ENCODE measurements at places on chromosomes 11 and 22.

GRCh38 chr11:130580372-130580771 is 131.9 kb downstream of the ADAMTS15 start:
- DNase-seq: peak; percentile 44

GRCh38 chr11:126257764-126258163 is 10.9 kb downstream of the SRPRA start:
- DNase-seq: peak; percentile 78

GRCh38 chr11:108316061-108316460 is 93.2 kb downstream of the ATM start:
- no peak for DNase-seq

GRCh38 chr22:49676230-49676629 is 151.4 kb downstream of the BRD1 start:
- no peak for DNase-seq

GRCh38 chr22:35622191-35622913 is 5.2 kb upstream of the MB start:
- DNase-seq: no peak

- DNase-seq: no peak
Observed at GRCh38 chr11:2540223-2540991, 95.6 kb downstream of the KCNQ1 start.

- DNase-seq: no peak
Observed at GRCh38 chr11:61534025-61534932, 25.7 kb downstream of the LRRC10B start.

DNA sequence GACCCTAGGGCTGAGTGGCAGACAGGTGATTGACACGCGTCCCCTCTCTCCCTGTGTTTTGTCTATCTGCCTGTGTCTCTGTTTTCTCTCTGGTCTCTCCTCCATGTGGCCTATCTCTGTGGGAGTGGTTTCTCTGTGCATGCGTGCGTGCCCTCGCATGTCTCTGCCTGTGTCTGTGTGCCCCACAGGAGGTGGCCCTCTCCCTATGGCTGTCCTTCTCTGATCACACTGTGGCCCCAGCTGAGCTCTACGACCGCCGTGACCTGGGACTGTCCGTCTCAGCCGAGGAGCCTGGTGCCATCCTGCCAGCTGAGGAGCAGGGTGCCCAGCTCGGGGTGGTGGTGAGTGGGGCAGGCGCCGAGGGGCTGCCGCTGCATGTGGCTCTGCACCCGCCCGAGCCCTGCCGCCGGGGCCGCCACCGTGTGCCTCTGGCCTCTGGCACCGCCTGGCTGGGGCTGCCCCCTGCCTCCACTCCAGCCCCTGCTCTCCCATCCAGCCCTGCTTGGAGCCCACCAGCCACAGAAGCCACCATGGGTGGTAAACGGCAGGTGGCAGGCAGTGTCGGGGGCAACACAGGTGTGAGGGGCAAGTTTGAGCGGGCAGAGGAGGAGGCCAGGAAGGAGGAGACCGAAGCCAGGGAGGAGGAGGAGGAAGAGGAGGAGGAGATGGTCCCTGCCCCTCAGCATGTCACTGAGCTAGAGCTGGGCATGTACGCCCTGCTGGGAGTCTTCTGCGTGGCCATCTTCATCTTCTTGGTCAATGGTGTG is 11.6 kb downstream of the TMEM132A start:
- DNase-seq: no peak

DNA sequence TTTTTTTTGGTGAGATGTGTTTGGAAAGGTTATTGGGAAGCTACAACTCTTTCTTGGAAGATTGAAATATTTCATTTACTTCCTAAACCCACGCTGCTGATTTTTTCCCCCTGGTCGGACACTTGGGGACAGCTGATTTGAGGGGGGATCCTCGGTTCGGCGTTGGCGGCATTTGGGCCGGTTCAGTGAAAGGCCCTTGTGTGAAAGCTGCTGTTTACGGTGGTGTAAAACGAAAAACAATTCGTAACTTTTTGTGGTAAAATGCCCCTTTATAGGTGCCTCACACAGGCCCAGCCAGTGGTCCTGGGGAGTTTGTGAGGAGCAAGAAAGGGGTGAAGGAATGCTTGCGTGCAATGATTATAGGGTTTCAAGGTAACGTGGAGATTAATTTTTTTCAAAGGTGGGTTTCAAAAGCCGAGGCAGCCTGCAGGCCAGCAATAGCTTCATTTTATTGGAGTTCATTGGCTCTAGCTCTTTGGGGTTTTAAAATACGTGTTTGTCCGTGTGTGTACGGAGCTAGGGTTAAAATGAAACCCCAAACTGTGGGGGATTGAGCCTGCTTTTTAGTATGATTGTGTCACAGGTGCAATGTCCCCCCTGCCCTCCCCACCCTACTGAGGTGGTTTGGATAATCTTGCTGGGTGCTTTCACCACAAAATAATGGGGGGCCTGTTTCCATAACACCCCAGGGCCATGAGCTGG is 77.2 kb upstream of the PPARA start:
- DNase-seq: no peak

GRCh38 chr11:49208006-49208721 is at the start of gene FOLH1:
TSS of gene FOLH1 (minus strand) at chr11:49208602. CDS start at chr11:49208409, 193 bp downstream.
- peak; percentile 49 for DNase-seq

- DNase-seq: no peak
Observed at GRCh38 chr11:107653076-107653475, 58.8 kb downstream of the SLN start.

DNA sequence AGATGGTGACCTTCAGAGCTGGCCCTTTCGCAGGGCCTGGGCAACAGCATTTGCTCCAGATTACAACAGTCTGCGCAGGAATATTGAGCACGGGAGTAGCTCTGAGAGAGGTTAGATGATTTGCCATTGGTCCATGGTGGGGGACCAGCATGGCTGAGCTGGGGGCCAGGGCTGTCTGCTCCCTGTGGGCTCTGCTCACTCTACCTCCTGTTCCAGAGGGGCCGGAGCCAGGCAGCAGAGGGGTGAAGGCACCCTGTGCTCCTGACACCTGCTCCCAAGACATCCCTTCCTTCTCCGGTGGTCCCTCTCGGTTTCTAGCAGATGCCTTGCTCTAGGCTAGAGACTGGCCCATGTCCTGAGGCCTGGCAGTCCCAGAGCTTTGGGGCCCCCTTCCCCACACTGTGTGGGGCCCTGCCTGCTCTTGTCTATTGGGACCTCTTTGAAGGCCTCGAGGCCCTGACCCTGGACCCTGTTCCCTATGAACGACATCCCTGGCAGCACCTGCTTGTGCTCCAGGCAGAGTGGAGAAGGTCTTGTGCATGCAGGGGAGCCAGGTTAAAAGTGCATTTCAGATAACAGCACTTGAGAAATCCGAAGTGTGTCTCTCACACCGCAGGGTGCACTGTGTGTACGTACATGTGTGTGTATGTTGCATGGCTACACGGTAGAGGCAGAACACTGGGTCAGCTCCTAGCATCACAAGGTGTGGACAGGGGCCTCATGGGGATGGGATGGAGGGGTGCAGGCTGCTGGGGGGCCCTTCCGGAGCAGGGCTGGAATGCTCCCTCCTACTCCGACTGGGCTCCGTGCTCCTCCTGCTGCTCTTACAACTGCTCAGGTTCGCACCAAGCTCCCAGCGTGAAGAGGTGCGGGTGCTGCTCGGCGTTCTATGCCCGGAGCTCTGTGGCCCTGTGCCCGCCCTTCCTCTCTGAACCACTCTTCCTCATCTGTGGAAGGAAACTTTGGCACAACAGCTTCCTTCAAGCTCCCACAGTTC is 123.3 kb upstream of the B3GAT1 start:
- DNase-seq: no peak

DNA sequence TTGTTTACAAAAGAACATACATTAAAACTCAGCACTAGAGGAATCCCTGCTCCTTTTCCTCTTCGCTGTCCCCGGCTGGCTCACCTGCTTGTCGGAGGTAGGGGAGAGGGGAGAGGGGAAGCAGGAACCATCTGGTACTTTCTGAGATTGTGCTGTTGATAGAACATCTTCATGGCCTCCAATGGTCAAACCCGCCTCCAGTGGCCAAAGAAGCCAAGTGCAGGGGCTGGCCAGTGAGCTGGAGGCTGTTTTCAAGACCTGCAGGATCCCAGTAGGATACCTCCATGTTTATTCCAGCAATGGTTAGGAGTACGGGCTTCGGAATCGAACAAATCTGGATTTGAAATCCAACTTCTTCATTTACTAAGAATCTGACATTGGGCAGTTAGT is 92.6 kb downstream of the PKNOX2 start:
- DNase-seq: no peak

GRCh38 chr11:31542862-31543261 is 33.3 kb downstream of the ELP4 start:
- no peak for DNase-seq

DNA sequence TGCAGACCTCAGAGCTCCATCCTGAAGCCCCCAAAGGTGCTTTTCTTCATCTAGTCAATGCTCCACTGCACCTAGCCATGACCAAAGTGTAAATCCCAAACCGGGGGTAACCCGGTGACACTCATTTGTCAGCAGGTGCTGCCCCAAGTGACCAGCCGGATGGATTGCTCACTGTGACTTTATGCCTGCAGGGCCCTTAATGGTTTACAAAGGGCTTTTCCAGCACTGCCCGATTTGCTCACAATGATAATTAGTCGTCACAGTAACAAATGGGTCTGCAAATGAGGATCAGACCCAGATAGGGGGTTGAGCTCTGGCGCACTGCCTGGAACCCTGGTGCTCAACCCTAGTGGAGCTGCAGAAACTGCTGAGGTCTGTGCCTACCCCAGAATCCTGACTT is 45.7 kb upstream of the CD5 start:
- DNase-seq: no peak

DNA sequence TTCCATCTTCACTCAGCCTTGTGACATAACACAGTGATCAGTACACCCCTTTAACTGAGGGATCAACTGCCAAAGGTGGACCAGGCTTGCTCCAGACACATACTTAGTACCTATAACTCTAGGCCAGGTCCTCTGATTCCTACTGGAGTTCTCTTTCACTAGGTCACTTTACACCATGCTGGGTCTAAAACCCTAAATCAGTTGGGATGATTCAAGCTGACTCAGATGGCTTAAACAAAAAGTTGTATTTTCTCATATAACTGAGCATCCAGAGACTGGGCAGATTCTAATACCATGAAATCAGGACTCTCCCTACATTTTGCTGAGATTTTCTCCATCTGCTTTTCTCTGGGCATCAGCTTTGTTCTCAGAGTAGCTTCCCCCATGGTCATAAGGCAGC is 26.0 kb upstream of the FLI1 start:
- no peak for DNase-seq

DNA sequence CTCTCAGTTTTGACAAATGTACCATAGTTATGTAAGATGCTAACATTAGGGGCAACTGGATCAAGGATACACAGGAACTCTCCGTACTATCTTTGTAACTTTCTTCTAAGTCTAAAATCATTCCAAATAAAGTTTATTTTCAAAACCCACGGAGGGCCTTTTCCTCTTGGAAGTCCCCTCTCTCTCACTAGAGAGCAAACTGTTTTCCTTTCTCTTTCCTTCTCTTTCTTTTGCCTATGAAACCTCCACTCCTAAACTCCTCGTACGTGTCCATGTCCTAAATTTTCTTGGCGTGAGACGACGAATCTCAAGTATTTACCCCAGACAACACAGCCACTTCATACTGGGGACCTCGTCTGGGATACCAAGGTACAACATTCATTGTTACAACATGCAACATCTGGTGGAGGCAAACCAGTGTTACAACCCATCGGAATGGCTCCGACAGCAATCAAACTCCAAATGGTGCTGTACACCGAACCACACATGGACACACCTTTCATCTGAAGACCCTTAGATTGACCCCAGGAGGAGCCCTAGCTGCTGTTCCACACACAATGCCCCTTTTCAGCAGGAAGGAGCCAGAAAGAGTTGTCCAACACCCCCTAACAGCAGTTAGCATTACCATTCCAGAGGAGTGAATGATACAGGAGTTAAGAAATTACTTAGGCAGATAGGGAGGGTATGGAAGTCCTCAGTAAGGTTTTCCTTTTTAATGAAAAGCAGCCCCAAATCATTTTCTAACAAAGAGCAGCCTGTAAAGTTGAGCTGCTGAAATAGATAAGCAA is 108.1 kb downstream of the SGSM3 start:
- DNase-seq: no peak

- peak; percentile 25 for DNase-seq
Observed at GRCh38 chr11:43697679-43698078, 17.1 kb downstream of the HSD17B12 start.

DNA sequence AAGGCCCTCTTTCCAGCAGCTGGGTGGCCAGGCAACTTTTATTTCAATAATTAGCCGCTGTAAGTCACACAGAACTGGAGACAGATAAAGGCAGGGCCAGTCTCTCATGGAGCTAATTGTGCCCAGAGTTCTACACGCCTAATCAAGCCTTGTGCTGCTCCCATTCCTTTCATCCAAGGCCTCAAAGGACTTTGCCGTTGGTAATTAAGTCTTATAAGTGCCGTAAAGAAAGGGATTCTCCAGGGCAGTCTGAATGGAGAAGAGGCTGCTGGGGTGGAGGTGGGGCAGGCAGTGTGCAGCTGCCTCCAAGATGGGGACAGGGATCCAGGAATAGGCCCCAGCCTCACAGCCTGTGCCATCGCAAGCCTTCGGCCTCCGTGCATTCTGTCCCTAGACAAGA is 357.9 kb downstream of the TENM4 start:
- DNase-seq: no peak

DNA sequence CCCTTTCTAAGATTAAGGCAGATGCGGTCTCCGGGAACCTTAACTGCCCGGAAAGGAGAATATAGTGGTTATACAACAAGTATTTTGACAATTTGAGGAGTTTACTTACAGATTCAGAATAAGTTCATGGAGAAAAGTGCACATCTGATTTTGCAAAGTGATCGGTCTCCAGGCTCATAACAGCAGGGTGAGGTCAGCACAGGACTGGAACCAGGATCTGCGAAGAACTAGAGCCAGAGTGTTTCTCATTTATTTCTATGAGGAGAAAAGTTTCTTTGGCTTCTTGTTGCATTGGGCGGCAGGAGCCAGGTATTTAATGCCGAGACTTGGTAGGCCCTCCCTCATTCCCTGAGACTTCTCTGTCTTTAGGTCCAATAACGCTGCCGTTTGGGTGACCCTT is 3.7 kb downstream of the ADAMTS15 start:
- DNase-seq: no peak

GRCh38 chr11:100719809-100720221 is 32.7 kb downstream of the ARHGAP42 start:
- DNase-seq: peak; percentile 91
